Esophagus squamous epithelium (tissue), 5 donors: ENCODE measurements at places on chromosomes 16 and 17.

DNA sequence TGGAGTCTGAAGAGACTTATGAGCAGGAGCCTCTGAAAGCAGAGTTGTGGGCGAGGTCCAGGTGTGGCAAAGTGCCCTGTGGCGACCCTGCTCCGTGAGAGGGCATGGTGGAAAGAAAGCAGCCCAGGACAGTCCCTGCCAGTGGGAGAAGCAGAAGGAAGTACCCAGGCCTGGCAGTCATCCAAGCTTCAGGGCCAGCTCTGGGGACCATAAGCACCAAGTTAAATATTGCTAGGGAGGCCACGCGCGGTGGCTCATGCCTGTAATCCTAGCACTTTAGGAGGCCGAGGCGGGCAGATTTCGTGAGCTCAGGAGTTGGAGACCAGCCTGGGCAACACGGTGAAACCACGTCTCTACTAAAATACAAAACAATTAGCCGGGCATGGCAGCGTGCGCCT is 4.9 kb upstream of the ASGR1 start:
- DNase-seq = no peak

- no peak for DNase-seq
Measured at GRCh38 chr17:77734371-77735080, 224.0 kb upstream of the TNRC6C start.

DNA sequence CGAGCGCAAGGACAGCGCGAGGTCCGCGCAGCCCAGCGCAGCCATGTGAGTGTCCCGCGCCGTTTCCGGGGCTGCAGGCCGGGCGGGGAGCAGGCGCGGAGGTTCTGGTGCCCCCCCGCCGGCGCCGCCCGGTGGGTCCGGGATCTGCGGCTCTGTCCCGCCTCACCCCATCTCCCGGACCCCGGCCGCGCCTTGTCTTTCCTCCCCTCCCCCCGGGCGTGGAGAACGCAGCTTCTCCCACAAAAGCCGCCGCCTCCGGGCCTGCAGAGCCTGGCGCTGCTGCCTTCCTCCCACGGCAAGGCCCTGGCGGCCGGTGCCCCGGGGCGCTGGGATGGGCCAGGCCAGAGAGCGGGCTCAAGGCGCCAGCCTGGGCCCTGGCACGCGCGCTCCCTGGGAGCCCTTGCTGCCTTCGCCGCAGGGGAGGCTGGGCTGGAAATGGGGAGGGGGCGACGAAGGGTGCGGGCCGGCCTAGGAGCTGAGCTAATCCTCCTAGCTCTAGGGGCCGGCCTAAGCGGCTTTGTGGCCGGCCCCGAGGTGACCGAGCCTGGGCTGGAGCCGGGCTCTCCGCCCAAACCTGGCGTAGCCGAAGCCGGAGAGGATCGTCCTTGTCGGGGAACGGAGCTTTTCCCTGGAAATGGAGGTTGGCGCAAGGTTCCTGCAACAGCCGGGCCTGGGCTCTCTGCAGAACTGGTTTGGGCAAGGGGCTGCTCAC is 397 bp downstream of the RIPOR1 start:
- DNase-seq = no peak

- DNase-seq = no peak
Measured at GRCh38 chr17:79150035-79150733, 75.6 kb downstream of the ENGASE start.

DNA sequence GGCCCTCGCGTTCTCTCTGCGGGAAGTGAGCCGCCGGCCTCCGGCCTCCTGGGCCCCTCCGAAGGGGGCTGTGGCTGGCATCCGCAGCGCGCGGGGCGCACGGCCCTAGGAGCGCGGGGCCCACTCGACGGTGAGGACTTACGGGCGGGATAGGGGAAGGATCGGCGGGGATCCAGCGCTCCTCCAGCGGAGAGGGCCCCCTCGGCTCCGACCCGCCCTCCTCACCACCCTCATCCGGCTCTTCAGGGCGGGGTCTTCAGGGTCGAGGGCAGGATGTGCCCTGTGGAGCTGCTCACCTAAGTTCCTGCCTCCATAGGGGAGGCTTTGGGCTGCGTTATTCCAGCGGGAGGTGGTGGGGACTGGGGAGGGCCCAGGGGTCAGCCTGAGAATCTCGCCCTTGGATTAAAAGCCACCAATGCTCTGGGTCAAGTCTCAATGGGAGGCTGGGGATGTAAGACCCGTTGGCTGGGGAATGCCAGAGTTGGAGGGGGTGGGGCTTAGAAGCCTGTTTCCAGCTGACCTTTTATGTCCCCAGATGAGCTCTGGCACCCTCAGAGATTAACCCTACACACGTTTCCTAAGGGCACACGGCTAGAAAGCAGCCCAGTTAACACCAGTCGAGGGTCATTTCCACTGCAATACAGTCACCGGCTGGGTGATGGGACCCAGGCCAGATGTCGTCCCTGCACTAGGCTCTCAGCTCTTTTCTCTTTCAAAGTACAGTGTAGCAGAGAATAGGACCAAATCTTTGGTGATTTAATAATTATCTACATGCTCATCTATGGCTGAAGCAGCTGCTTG is 13.4 kb downstream of the TBX2 start:
- no peak for DNase-seq

DNA sequence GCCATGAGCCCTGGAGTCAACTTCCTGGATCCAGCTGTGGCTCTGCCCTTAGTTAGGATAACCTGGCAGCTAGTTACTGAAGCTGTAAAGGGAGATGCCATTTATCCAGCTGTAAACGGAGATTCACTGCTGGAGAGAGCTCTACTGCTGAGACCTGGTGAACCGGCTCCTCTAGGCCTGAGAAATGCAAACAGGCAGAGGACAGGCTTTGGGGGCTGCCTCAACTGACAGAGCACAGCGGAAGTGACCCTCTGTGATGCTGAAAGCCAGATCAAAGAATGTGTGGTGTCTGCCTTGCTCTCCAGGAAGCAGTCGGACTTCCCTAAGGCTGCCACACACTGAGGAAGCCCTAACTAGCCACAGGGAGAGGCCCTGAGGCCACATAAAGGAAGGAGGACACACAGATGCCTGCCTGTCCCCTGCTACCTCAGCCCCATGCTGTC is 21.9 kb upstream of the GPRC5C start:
- no peak for DNase-seq

- no peak for DNase-seq
Measured at GRCh38 chr17:45060382-45060796, 728 bp upstream of the NMT1 start.

DNA sequence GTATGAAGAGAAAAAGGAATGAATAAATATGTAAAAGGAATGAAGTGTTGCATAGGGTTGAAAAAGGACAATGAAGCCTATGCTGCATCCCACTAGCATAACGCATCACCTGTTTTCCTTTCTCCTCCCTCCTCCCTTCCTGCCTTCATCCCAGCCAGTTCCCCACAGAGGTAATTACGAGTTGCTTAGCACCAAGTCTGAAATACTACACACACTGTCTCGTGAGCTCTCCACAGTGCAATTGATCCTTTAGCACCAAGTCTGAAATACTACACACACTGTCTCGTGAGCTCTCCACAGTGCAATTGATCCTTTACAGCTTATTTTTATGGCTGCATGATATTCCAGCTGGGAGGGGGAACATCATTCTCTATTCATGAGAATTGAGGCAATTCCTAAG is 1.1 kb upstream of the DRC7 start:
- DNase-seq = no peak

GRCh38 chr17:20105539-20106280 is 96.6 kb downstream of the SPECC1 start:
- DNase-seq = no peak

DNA sequence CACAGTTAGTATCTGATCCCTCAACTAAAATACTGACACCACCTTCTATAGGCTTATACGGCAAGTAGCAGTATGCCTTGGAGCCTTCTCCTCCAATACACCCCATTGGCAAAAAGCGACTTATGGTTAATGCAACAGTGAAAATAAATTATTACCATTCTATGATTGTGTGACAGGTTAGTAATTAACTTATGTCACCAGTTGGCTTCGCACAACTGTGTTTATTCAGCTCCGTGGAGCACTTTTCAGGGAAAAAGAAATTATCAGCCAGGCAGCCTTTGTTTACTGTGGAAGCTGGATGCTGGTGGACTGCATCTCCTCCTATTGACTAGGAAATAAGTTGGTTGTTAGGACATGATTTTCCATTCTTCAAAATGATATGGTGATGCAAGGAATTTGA is 833.8 kb upstream of the RBFOX1 start:
- DNase-seq = no peak

DNA sequence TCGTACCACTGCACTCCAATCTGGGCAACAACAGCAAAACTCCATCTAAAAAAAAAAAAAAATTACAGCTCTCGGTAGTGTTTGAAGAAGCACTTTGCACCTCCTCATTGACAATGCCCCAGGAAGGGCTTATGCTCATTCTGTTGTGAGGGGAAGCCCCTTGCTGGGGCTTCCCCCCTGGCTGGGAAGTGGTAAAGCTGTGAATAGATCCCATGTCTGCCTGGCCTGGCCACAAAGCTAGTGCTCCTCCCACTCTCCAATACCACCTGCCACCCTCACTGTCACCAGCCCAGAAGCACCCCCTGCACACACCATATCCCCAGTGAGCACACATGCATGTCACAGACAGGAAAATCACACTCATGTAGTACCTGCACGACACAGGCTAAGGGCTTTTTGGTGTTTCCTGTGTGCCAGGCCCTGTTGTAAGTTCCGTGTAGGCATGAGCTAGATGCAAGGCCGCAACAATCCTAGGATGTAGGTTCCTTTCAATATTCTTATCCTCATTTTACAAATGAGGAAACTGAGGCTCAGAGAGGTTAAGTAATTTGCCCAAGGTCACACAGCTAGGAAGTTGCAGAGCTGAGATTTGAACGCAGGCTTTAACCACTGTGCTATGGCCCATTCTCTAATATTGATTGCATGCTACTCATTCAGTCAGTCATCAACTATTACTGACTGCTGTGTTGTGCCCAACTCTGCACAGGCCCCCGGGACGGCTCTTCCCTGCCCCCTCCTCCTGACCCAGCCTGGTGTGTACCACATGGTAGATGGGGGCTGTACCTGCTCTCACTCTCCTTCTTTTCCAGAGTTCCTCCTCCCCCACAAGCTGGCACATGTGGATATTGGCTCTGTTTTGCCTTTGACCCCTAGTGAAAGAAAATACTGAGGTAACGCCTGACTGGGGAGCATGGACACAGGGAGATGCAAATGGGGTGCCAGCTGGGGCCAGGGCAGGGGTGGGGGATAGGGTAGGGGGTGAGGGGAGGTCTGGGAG is 11.9 kb upstream of the COL1A1 start:
- DNase-seq = no peak

- DNase-seq = no peak
Measured at GRCh38 chr16:30903002-30903401, 6.6 kb downstream of the CTF1 start.

GRCh38 chr16:51242296-51242994 is 91.4 kb upstream of the SALL1 start:
- no peak for DNase-seq

DNA sequence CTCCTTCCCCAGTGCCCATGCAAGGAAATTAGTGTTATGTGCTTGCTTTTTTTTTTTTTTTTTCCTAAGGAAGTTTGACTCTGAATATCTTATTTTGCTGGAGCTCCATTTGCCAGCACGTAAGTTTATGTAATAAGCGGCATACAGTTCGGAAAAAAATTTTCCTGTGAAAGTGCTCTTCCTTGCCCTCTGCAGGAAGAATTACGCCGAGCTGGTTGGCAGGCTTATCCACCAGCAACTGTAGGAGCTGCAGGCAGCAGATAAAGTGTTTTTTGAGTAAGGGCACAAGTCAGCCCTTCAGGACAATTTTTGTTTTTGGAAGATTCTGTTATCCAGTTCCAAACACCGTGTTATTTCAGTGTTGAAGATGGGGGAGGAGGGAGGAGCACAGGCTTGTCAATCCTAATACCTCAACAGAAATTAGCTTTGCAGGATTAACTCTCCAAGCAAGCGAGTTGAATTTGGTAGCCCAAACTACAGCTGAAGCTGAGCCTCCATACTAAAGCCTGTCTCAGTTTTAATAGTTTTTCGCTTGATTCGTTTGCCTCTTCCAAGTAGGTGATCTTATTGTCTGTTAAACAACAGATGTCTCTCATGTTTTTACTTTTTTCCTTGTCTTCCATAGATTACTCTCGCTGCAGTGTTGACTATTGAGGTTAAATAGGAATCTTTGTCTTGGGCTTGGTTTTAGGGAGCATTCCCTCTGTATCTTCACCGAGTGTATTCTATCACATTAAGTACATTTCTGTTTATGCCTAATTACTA is 1.1 kb downstream of the SPECC1 start:
- no peak for DNase-seq
